ENCODE measurements at places on chromosomes 2 and 18.

DNA sequence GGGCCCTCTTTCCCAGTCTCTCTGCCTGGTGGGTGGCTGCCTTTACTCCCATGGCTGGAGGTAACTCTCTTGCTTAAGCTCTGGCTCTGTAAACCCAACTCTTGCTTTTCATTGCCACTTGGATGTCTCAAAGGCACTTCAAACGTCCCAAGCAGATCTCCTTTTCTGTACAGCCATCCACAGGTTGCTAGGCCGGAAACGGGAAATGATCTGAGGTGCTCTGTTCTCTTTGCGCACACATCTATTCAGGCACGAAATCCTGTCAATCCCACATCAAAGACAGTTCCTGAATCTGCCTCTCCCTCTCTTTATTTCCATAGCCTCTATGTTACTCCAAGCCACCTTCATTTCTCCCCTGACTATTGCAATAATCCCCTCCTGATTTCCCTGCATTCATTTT, 87.4 kb downstream of the AOX1 start:
- ATAC-seq = no peak

- ATAC-seq = no peak
Observed at GRCh38 chr18:74420481-74420880, 36.6 kb downstream of the DIPK1C start.

DNA sequence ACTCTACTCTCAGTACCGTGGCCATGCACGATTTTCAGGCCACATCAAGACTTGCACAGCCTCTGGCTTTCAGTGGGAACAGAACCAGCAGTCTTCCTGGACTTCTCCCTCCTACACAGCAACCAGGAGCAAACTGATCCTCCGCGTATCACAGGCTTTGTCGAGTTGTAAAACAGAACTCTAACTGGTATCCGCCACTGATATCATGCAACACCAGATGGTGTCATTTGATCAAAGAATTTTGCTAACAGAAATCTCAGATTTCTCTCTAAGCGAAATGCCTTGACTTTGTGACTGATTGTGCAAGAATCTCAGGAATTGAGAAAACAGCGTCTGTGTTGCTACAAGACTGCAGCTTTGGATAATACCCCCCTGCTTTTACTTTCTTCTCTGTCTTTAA, 85.7 kb downstream of the COPS8 start:
- ATAC-seq = no peak

DNA sequence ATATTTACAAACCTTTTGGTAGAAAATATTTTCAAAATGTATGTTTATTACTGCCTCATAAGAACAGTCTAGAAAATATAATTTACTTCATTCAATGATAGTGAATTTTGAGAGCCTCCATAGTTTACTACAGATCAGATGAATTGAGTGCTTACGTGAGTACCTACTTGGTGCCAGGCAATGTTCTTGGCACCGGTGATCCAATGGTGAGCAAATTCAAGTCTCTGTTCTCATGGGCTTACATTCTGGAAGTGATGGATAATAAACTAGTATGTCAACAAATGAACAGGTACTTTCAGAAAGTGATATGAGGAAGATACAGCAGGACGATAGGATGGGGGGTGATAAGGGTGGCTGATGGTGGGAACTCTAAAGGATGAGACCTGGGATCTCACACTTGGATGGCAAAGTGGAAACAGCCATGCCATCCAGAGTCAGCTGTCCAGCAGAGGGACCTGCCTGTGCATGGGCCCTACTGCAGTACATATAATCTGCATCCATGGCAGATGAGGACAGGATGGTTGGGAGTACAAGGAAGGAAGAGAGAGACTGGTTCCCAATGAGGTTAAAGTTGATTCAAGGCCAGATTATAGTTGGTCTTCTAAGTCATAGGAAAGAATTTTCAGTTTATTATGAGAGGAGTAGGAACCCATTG, 277.0 kb downstream of the NEDD4L start:
- no peak for ATAC-seq

DNA sequence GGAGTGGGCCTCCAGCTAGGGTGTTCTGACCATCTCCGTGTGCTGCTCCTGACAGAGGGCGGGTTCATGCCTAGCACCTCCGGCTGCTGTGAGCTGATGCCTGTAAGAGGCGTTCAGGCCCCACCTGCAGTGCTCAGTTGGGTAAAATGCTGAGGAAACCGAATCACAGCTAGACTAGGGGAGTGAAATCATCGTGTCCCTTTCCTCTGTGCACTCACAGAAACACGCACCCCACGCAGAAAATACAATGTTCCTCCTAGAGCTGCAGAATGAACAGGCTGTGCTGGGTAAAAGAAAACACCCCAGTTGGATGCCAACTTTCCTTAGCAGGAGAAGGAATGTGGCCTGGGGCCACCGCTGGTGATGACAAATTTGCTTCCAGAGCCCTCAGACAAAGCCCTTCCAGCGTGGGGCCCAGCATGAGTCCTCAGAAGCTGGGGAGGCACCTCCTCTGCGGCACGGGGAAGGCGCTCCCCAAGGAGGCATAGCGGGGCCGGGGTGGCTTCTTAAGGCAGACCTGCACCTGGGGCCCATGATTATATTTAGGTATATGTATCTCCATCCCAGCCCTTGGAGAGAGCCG, 16.3 kb upstream of the ARHGEF4 start:
- no peak for ATAC-seq

DNA sequence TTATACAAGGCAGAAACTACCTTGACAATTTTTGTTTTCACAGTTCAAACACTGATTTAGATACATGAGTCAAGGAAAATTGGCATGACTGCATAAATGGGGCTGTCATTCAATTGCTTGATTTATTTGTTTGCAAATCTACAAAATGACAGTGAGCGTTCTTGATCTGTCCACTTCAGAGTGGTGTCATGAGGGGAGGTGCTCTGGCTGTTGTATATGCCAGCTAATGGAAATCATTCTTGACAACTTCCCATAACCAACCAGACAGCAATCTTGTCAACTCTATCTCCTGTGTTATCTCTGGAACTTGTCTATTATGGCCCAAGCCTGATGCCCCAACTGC, 120.6 kb upstream of the UGP2 start:
- no peak for ATAC-seq

- ATAC-seq = no peak
Observed at GRCh38 chr2:10829299-10829698, 16.7 kb upstream of the PDIA6 start.

- peak; percentile 48 for ATAC-seq
Observed at GRCh38 chr2:30225131-30225762, 6.1 kb upstream of the LBH start.

- peak; percentile 98 for ATAC-seq
Observed at GRCh38 chr18:23563377-23564043, 22.8 kb downstream of the NPC1 start.

DNA sequence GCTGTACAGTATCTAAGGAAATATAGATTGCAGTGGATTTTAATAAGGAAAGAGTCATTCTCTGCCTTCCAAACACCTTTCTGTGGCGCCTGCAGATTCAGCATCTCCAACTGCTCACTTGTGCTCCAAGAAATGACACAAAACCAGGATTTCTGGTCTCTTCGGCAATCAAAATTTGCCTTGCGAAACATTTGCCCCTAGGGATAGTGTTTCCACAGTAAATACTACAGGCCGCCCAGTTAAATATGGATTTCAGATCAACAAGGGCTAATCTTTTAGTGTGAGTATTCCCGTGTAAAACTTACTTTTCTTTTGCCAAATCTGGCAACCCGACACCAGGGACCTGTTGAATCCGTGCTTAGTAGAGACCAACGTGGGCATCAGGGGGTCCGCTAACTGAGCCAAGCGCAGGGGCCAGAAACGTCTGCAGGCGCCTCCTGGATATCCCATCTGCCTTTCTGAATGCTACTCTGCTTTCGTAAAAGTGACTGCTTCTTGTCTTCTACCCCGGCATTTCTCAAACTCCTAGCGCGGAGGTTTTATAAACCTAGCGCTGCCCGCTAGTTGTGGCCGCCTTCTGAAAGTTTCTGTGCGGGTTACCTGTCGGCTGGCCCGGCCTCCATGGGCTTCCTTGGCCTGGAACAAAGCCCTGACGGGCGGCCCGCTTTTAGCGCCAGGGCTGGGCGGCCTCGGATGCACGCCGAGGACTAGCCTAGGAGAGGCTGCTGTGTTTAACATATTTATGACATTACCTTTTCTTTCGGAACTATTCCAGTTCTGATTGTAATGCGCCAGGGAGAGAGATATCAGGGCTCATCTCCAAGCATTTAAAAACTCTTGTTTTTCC, 2.5 kb downstream of the CYP1B1 start:
- no peak for ATAC-seq

GRCh38 chr2:57850415-57851130, 196.0 kb upstream of the VRK2 start:
- no peak for ATAC-seq

DNA sequence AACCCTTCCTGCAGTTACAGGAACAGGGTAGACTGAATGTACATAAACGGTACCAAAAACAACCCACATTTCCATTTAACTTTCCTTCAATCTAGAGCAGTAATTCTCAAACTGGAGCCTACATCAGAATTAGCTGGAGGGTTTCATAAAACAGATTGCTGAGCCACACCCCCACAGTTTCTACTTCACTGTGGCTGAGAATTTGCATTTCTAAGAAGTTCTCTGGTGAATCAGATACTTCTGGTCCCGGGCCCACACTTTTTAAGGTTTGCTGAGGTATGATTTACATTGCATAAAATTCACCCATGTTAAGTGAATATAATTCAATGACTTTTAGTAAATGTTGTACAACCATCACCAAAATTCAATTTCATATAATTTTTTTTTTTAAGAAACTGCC, 113.7 kb downstream of the SRBD1 start:
- peak; percentile 93 for ATAC-seq

DNA sequence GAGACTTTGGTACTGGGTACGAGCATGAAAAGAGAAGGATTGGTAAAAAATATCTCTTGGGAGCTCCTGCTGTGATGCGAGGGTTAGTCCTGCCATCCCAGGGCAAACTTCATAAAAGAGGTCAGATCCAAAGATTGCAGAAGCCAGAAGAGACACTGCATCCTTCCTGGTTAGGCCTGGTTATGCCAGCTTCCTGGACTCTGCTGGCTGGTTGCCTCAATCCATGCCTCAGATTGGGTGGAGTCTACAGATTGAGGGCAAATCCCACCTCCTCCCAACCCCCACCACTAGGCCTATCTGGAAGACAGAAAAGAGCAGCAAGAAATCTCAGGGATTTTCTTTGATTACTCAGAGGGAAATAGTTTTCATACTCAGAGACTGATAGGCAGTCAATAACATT, 5.3 kb upstream of the ACADL start:
- ATAC-seq = no peak
